ENCODE measurements at places on chromosomes 16 and 17. TPM values are rescaled to one million over a fixed set of nuclear protein-coding genes. Genes with fewer than 3 reads are reported as not detected.

DNA sequence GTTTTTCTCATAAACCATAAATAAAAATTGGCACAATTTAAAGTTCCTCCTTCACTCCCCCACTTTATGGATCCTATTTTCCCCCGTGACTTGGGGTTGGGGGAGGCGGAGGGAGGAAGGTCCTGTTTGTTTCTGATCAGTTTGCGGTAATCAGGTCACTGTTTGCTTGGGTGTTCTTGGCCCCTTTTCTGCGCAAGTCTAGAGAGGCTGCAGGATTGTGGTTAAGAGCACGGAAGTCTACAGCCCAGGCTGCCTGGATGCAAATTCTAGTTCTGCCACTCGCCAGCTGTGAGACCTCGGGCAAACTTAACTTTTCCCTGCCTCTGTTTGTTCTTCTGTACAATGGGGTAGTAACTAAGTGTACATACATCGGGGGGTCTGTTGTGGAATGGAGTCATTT is 12.1 kb downstream of the ATP2C2 start:
- no peak for DNase-seq

DNA sequence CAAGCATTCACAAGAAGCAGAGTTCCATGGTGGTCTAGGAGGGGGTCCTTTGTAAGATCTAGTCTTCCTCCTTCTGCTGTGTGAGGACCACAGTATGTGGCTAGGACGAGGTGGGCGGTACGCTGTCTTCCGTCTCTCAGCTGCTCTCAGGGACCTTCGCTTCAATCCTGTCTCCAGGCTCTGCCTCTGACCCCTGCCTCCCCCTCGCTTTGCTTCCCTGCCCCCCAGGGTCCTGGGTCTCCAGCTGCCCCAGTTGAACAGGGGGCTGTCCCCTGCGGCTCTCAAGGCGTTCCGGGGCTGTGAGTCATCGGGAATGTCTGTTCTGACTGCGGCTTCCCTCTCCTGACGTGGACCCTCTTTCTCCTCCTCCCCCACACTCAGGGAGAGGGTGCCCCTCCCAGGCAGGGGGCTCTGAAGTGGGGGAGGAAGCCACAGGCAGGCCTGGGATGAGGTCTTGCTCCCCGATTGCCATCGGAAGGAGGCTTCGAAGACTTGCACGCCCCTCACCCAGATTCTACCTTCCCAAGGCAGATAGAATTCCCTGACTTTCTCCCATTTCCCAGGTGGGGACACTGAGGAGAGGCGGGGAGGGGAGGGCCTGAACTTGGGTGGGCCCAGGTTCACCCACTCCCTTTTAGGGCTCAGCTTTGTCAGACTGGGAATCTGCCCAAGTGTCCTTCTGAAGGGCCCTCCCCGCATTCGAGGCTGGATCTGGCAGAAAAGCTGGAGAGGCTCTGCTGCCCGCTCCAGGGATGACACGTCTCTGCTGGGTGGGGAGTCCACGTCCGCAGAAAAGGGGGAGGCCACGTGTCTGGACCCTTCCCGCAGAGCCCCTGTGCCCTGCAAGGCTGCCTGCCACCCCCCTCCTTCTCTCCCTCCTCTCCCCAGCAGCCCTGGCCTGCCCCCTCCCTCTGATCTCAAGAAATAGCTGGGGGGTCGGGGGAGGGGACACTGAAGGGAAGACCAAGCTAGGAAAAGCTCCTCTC is 9.1 kb upstream of the COL1A1 start:
- DNase-seq = peak; percentile 97

DNA sequence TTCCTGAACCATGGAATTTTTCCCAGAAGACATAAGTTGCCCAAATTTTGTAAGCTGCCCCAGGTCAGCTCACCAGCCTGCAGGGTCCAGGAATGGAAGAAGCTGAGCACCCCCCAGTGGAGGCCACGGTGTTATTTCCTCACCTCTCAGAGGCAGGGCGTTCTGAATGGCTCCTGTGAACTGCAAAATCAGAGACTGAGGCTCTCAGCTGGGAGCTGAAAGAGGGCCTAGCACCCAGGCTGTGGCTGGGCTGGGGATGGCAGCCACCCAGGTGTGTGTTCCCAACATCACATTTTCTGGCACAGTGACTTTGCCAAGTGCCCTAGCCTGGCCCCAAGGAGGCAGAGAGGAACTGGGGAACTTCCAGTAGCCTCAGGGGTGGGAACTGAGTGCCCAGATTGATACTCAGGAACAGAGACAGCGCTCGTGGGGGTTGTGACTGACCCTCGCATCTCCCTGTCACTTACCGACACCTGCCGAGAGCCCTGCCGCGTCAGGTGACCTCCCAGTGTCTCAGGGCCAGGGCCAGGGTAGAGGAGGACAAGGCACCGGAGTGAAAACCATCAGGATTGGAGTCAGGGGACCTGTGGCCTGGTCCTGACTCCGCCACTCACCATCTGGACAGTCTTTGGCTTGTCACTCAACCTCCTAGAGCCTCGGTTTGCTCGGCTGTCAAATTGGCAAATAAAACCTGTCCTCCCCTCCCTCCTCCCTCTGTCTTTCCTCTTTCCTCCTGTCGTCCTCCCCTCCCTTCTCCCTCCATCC is 11.3 kb downstream of the CACNG4 start:
- DNase-seq = peak; percentile 44

GRCh38 chr17:78238823-78239488 is 7.5 kb downstream of the TMEM235 start:
- no peak for DNase-seq

DNA sequence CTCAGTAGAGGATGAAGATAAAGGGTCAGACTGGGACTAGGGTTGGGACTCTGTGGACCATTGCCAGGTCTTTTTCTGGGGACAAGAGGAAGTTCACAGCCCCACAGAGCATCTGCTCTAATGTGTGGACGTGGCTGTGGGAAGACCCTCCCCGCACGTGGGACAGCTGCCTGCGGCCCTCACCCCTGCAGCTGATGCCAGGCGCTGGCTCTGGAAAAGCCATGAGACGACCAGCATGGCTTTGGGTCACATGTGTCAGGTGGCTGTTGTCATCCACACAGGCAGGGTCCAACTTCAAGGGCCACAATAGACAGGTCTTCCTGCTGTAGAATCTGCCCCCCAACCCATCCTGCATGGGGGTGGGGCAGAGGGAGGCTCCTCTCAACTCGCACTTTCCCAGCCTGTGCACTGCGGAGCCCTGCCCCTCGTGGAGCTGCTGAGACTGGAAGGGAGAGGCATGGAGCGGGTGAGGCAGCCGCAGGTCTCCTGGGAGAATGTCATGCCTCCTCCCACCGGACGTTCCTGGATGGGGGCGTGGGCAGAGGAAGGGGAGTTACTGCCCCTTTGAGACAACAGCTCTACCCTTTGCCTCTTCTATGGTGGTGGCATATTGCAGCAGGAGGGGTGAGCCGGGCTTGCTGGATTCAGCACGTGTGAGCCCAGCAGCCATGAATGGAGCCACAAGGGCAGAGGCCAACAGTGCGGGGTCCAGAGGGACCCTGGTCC is 53.4 kb downstream of the PIMREG start:
- DNase-seq = no peak

DNA sequence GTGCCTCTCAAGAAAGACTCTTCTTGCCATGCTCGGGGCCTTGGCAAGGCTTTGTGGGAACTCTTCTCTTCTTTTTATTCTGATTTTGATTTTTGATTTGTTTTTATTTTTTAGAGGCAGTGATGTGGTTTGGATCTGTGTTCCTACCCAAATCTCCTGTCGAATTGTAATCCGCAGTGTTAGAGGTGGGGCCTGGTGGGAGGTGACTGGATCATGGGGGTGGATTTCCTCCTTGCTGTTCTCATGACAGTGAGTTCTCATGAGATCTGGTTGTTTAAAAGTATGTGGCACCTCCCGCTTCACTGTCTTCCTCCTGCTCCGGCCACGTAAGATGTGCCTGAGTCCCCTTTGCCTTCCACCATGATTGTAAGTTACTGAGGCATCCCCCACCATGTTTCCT is 281.4 kb downstream of the CPPED1 start:
- DNase-seq = no peak

DNA sequence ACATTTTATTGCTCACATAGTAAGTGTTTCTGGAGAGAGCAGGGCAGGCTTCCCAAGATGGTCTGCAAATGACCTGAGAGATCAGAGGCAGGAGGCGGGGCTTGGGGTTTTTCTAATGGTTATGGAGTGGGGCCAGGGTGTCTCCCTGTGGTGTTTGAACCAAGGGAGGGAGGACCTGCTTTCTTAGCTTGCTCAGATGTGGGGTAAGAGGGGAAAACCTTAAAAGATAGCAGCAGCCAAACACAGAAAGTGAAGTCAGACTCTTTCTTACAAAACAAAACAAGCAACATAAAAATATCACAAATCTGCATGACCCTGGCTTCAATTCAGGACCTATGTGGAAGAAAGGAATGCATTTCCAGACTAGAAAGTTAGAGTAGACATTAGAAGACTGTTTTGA is 22.9 kb upstream of the DNAJA2 start:
- peak; percentile 21 for DNase-seq

GRCh38 chr17:42832213-42832933 is 824 bp upstream of the PSME3 start:
- no peak for DNase-seq

GRCh38 chr16:20866145-20866772 is 33.9 kb downstream of the DCUN1D3 start:
- DNase-seq = peak; percentile 94

Gene SYT17
- 0.39 TPM for total RNA-seq

DNA sequence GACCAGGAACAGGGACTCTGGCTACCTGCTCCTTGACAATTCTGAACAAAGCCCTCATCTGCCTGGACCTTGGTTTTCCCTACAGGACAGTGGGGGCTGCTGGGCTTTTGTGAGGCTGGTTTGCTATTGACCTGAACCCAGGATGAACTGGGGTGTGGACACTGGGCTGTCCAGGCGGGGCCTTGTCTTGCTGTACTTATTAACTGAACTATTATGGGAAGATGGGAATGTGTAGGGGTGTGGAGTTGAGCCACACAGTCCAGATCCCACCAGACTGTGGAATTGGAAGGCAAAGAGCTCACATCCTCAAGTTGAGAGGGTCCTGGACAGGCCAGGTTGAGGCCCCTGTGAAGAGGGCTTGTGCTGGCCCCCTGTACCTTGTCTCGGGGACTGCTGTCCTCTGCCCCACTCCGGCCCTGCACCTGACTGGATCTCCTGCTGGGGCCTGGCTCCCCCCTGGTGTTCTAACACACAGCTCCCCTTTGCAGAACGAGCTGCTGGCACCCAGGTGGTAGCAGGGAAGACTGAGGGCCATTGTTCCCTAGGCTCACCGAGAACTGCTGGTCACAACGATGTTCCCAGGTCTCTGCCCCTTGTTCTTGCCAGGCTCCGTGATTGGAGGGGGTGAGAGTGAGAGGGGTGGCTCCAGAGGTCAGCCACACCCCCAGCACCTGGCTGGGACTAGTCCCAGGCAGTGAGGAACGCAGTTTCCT is 51.8 kb upstream of the CDC42EP4 start:
- DNase-seq = no peak

DNA sequence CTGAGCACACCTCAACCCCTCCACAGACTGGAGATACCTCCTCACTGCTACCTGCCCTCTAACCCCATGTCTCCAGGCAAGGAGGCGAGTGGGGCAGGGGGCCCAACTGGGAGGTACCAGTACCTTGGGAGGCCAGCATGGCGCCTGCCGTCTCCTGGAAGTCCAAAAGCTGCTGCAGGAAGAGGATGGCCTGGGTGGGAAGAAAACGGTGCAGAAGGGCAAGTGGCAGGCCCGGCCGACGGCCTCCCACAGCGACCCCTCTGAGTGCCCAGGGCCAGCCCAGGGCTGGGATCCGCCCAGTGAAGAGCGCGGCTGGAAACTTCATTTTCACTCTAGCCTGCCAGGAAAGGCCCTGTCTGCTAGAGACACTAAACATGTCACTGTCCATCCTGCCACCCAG is 8.5 kb downstream of the ZACN start:
- no peak for DNase-seq

Gene PRSS21
- not detected for total RNA-seq

Gene VPS9D1
- total RNA-seq = 6.6 TPM

Gene CFAP97D1
- not detected for total RNA-seq

GRCh38 chr17:2089021-2089422 is 34.1 kb downstream of the HIC1 start:
- no peak for DNase-seq

GRCh38 chr16:14301169-14302030 is 230.3 kb downstream of the MRTFB start:
- DNase-seq = peak; percentile 63

Gene IKZF3
- not detected for total RNA-seq

DNA sequence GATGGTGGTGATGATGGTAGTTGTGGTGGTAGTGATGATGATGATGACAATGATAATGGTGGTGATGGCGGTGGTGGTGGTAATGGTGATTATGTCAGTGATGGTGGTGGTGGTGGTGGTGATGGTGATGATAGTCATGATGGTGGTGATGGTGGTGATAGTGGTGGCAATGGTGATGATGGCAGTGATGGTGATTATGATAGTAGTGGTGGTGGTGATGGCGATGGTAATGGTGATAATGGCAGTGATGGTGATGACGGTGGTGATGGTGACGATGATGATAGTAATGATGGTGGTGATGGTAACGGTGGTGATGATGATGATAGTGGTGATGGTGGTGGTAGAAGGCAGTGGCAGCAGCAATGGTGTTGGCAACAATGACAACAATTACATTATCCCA is 55.3 kb downstream of the RBFOX3 start:
- DNase-seq = no peak

- DNase-seq = peak; percentile 59
Measured at GRCh38 chr17:43740541-43740940, 18.1 kb downstream of the SOST start.

DNA sequence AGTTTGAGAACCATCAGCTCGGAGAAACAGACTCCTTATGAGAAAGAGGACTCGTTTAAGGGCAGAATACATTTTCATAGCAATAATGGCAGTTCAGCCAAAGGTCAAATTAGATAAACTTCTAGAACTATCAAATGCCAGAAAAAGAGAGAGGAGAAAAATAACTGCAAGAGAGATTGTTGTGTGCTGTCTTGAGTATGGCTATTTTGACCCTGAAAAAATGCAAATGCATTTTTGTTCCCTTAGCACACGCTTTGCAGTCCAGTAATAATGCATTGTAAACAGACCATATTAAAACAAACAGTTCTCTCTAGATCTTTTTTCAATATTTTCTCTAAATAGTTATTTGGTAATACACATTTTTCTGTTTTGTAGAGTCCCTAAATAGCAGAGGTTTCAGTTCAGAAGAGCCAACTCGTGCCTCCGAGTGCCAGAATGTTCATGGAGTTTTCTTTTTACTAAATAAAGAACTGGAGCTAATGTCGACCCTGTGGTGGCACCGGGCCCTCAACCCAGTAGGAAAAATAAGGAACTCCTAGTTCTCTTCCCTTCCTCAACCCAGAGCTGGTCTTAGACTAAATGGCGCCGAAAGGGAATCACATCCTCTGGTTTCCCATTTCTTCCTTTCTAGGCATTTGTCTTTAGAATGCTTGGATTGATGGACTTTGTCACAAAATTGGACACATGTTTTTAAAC is 298.0 kb downstream of the MAP2K4 start:
- no peak for DNase-seq

Gene USP32
- total RNA-seq = 24.5 TPM

Gene SLC52A1
- total RNA-seq = 0.32 TPM

DNA sequence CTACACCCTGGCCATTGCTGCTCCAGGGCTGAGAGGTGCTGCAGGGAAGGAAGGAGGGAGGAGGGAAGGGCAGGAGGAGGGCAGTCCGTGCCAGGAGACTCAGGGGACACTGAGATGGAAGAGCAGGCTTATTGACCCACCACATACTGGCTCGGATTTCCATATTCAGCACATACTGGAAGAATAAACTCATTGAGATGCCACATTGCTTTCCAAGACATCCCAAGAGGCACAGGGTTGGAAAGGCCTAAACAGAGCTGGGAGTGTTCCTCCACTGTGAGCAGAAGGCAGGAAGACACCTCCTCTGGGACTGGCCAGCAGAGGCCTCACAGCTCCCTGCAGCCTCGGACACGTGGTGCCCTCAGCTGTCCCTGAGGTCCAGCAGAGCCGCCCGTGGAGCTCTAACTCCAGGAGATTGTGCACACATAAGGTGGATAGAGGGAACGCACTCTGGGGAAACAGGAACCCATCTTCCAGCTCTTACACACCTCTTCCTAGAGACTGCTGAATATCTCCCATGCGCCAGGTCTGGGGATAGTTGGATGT is 17.4 kb downstream of the CCDC182 start:
- peak; percentile 2 for DNase-seq
